ENCODE measurements at places on chromosomes 5 and 9.

GRCh38 chr5:39100851-39101396 lies 26.7 kb upstream of the RICTOR start:
- DNase-seq = no peak

GRCh38 chr5:136033848-136034247 lies 5.1 kb downstream of the TGFBI start:
- DNase-seq = no peak

DNA sequence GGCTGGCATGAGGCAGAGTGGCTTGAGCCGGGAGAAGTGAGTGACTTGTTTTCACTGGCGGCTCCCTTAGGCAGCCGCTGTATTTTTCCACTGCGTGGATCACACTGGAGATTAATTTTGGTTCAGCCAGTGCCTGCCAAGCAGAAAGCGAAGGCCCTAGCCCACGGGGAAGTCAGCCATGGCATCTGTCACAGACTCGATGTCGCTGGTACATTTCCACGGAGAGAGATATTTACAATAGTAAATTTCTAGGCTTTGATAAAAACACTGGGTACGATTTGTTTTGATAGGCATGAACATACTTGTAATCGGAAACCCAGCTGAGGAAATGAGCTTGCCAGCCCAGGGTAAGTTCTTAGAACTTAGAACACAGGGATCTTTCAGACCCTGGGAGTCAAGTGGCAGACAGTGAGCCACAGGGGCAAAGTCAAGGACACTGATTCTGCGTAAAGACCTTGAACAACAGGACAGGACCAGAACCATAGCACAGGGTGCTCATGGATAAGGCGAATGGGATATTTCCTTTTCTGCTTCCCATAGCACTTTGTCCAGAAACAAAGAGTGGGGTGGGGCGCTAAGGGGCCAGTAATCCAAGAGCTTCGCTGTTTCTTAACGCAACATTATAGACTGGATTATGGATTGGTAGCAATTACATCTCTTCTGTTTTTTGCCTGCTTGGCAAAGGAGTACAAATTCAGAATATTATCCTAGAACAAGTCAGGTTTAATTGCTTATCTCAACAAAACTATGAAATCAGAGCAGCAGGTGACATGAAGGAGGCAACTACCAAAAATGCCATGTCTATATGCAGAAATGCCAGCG lies 4.5 kb downstream of the DUSP1 start:
- no peak for DNase-seq

DNA sequence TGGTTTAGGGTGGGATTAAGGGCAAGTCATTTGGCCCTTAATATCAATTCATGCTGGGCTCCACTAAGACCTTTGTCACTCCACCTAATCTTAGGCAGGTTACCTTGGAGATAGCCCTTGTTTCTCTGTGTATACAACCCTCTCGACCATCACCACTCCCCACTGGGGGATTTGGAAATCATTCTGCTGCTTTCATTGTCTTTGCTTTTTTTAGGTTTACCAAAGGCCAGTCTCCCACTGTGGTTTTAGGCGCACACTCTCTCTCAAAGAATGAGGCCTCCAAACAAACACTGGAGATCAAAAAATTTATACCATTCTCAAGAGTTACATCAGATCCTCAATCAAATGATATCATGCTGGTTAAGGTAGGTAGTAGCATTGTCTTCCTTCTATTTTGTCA lies 6.2 kb downstream of the GZMK start:
- no peak for DNase-seq

DNA sequence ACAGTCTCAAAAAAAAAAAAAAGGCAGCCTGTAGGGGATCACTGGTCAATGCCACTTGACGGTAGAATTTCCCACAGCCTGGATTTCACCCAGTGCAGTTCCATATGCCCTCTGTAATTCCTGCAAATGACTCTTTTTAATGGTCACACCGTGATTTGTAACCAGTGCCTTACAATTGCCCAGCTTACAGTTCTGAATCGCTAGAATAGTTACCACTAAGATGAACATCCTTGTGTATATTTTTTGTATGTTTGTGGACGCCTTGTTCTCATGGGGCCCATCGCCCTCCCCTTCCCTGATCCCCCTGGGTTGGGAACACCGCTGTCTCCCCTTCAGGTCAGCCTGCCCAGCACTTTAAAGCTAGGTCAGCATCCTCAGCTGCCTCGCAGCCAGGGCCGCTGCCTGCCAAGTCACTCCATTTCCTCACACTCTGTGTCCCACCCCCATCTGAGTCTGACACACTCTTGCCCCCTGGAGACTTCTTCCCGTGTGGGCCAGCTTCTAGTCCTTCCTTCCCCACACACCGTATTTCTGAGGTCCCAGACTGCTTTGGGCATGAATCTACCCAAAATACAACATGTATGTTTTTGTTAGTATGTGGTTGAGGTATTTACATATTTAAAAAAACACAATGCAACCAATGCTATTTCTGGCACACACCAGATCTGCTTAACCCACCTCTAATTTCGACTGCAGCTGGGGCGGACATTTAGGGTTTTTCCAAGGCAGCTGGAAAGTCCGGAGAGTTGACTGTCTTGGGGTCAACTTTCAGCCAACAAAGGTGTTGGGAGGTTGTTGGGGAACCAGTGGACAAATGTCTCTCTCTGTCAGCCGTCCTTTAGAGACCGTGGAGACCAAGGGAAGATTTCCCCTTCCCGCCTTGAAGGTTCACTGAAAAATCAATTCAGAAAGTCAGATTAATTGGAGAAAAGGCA lies 120.5 kb upstream of the NEK6 start:
- DNase-seq = no peak

- DNase-seq = peak; percentile 69
Measured at GRCh38 chr9:134641173-134641989, at the start of gene COL5A1. Gene COL5A1, plus strand, starts transcription at chr9:134641803. Its CDS starts 385 bp downstream, at chr9:134642188.

GRCh38 chr5:124963236-124963919 lies 216.9 kb upstream of the ZNF608 start:
- no peak for DNase-seq

- DNase-seq = no peak
Measured at GRCh38 chr9:91682806-91683205, 259.2 kb upstream of the NFIL3 start.

DNA sequence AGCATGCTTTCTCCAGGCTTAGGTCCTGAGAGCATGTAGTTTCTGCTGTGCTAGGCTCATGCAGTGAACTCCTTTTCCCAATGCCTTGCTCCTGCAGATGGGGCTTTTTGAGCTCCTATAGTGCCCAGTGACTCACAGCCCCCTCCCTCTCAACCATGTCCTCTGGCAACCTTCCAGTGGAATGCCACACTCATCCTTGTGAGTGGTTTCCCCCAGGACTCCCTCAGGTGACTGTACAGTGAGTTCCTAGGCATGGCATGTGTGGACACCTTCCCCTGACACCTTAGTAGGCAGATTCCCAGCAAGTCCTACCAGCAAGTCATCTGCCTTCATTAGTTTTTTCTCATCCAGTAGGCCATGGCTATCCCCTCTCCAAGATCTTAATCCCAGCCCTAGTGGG lies 72.4 kb upstream of the CXCL14 start:
- no peak for DNase-seq

- no peak for DNase-seq
Measured at GRCh38 chr9:80146466-80146865, 574.7 kb downstream of the TLE4 start.

- no peak for DNase-seq
Measured at GRCh38 chr5:132479111-132479951, 11.2 kb downstream of the IRF1 start.

GRCh38 chr5:160297776-160298175 lies 14.6 kb downstream of the CCNJL start:
- DNase-seq = no peak

DNA sequence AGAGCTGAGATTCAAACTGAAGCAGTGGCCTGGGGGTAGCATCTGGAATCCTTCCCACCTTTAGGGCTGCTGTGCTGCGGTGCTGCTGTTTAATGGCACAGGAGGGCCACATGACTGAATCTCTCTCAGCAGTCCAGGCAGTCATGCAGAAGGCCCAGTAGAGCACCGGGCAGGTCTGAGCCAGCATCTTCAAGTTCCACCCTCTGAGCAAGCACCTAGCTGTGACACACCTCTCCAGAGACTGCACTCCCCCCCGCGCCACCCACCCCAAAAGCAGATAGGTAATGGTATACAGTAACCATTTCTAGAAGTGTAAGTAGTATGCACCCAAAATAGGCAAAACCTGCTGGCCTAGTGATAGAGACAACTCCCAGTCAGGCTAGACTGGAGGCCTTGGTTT lies 8.2 kb downstream of the IL4 start:
- DNase-seq = no peak

DNA sequence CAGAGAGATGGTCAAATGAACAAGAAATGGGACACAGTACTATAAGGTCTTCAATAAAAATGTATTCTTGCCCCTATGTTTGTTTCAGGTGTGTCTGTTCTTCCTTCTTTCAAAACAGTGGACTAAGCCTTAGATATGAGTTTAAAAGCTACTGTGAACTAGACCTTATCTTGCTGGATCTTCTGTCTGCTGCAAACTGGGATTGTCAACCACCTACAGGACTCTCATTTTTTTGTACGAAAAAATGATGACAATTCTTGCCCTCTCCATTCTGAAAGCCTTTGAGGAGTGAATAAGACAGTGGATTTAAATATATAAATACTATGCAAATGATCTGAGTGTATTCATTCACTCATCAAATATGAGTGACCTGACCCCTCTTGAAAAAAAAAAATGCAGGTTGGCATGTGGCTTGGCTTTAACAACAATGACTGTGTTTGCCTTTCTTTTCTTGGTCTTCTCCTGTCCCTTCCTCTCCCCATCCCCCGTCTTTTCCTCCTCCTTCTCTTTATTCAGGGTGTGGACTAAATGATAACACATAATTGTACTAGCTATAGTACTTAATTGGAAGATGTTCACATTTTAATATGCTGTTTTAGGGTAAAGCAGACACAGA lies 235.5 kb upstream of the TRIM32 start:
- no peak for DNase-seq

GRCh38 chr5:122493091-122494021 lies 181.3 kb downstream of the SNCAIP start:
- DNase-seq = no peak

GRCh38 chr5:79704553-79704952 lies 14.9 kb downstream of the CMYA5 start:
- DNase-seq = no peak
